ENCODE measurements at places on chromosomes 12 and 14.

GRCh38 chr12:113136128-113136989 is 798 bp upstream of the RASAL1 start:
- DNase-seq = no peak

DNA sequence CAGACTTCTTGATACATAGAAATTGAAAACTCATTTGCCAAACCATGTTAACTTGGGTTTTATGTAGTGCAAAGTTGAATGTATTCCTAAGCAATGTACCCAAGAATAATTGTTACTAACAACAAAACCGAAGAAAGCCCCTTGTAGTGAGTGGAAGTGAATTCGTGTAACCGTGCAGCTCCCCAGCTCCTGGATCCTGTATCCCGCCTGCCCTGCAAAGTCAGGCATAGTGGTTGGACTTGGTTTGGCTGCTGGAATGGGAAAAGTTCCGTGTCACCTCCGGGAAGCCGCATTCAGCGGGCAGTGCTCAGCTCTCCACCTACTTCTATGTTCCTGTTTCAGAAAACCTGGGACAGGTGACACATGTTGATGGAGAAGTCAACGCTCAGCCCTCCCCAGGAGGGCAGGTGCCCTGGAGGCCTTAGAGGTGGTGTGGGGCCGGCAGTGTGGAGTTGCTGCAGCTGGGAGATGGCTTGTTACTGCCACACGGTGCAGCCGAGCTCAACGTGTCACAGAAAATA is 29.2 kb upstream of the C14orf180 start:
- no peak for DNase-seq

DNA sequence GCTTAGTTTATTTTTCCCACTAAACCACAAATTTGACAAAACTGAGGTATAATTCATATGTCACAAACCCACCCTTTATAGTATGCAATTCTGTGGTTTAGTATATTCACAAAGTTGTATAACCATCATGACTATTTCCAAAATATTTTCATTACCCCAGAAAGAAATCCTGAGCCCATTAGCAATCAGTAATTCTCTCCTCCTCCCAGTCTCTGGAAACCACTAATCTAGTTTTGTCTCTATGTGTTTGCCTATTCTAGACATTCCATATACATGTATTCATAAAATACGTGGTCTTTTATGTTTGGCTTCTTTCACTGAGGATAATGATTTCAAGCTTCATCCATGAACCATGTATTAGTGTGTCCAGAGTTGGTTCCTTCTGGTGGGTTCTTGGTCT is 267.6 kb downstream of the AEBP2 start:
- DNase-seq = no peak

DNA sequence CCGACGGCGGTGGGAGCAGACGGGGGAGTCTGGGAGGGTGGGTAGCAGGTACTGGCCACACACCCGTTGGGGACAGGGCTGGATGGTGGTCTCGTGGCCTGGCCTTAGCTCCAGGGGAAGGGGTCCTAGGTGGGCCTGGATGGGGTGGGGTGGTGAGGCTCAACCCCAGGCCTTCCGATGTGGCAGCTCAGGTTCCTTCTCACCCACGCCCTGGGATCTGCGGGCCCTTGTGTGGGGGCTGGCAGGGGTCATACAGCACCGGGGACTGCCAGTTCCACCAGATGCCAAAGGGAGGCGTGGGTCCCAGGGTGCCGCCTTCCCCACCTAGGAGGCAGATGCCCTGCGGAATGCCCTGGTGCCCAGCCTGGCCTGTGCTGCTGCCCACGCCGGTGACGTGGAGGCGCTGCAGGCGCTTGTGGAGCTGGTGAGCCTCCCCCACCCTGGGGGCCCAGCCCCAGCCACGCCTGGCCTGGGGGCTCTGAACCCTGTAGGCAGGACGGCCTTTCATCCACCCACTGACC is 21.0 kb downstream of the ASPG start:
- DNase-seq = no peak

- no peak for DNase-seq
Observed at GRCh38 chr14:88266474-88266873, 56.6 kb downstream of the KCNK10 start.

DNA sequence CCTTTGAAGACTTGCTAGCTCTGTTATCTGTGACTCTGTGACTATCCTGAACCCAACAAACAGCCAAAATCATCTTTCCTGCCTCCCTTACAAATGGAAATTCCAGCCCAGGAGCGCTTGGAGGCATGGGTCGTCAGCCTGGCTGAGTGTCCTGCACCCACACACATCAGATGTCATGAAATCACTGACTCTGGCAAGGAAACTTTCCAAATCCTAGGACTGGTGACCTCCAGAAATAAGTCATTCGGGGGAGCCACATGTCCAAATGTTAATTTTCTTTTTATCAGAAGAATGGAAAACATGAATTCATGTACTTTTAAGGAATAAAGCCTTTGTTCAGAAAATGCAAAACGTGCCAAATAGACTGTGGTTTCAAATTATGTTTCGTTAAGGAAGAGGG is 96.3 kb upstream of the EVL start:
- DNase-seq = no peak

Measured in activated T-helper 1 cell treated with Interleukin-2 at 50 U/mL for 16 hours (primary cell).